ENCODE measurements at places on chromosomes 16 and 17.
A peak's percentile ranks its signal among the peaks of the same experiment; 100 is the strongest.

DNA sequence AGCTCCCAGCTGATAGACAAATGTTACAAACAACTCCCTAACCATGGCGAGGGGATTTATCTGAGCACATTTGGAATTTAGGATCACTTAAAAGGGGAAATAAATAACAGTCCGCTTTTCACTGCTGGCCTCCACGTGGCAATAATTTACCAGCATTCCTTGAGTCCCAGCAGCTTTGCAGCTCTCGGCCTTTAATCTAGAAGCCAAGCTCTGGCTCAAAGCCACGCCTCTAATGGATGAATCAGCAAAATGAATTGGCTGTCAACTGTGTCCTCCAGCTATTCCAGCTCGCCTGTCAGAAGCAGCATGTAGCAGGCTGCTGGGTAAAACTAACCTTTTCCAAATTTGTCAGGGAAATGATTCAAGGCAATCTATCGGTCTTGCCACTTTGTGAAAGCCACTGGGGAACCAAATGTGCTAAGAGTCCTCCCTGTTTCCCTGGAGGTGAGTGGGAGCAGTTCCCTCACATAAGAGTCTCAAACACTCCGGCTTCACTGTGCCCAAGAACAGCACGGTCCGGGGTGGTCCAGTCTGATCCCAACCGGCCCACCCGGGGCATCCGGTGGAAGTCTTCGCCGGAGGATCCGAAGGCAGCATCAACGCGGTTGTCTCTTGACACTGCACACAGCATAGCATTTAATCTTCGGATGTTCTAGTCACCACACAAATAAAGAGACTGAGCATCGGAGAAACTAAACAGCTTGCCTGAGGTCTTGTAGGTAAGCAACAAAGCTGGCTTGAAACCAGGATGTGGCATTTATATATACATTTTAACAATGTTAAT lies 143.3 kb downstream of the PARN start:
- DNase-seq: no peak

DNA sequence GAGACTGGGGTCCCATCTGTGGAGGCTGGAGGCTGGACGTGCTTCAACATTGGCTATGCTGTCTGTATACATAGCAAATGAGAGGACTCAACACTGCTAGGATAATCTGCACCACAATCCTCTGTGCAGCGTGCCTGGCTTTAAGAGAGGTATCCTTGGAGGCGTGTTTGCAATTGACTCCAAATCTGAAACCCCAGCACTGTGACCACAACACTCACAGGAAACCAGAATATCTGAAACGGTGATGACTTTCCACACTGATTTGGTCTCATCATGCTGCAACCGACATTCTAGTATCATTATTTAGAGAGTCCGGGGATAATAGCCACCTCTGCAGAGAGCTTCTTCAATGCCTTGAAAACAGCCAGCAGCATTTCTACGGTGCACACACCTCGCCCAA lies 35.1 kb downstream of the TLE7 start:
- DNase-seq: no peak

DNA sequence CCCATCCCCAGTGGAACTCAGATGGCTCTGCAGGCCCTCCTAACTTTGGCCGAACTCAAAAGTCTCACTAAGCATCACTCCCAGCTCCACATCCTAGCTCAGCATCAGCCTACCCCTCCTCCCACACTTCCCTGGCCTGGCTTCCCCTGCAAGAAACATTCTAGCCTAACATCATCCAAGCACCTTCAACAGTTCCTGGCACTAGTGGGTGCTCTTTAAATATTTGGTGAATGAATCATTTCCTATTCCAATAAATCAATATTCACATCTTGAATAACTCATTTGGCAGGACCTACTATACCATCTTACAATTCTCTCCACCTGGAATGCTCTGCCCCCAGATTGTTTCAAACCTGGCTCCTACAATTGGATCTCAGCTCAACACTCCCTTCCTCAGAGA lies 11.0 kb upstream of the BBS2 start:
- DNase-seq: no peak

GRCh38 chr17:63390090-63390489 lies 56.0 kb downstream of the CYB561 start:
- no peak for DNase-seq

GRCh38 chr17:13725288-13725990 lies 123.7 kb upstream of the HS3ST3A1 start:
- no peak for DNase-seq

GRCh38 chr16:82636958-82637357 lies 10.2 kb downstream of the CDH13 start:
- DNase-seq: no peak

- no peak for DNase-seq
Measured at GRCh38 chr17:11353601-11354000, 112.6 kb downstream of the SHISA6 start.

- DNase-seq: no peak
Measured at GRCh38 chr17:80817861-80818260, 173.8 kb upstream of the CHMP6 start.

DNA sequence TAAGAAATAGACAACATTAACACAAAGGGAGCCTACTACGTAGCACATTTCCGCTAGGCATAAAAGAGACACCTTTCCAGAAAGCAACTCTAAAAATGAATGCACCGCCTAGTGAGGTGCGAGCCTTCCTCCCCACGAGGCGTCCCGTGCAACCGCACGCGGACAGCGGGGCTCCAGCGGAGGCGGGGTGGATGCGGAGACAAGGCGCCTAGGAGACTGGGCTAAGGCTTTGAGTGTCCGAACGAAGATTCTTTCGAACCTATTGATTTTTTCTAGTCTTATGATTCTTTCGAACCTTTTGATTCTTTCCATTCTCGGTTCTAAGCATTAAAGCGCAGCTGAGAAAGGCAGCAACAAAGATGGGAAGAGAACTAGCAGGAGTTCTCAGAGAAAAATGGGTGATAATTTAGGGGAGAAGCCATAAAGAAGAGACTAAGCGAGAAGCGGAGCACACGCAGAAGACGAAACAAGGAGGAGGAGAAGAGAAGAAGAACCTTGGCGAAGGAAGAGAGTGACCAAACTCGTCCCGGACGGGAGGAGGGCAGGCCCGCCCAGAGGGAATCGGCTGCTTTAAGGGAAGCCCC lies 394 bp upstream of the CPD start:
- peak; percentile 27 for DNase-seq

DNA sequence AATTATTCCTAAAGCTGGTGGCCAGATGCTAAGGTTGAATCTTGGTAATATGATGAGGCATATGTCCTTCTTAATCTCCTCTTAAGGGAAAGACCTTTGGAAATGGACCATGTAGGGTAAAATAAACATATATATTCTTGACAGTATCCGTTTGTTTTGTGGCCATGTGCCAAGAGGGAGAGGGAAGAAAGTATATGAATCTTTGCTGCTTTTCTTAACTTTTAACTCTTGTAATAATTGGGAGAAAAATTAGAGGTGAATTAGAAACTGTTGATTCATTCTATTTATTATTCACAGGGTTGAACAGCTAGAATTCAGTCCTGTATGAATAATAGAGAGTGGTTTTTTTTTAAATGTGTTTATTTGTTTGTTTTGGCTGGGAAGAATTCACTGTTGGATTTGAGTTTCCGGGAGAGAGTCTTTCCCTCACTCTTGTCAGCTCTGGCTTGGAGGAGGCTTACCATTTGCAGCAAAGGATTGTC lies 31.6 kb downstream of the AATF start:
- no peak for DNase-seq

GRCh38 chr17:29292992-29293889 lies 707 bp downstream of the NUFIP2 start:
- DNase-seq: peak; percentile 67

GRCh38 chr16:70712942-70713341 lies 27.1 kb upstream of the MTSS2 start:
- DNase-seq: no peak

GRCh38 chr16:72666267-72666666 lies 381.7 kb downstream of the ZFHX3 start:
- DNase-seq: no peak

- DNase-seq: no peak
Measured at GRCh38 chr17:77319211-77320043, 178.7 kb downstream of the SEC14L1 start.

DNA sequence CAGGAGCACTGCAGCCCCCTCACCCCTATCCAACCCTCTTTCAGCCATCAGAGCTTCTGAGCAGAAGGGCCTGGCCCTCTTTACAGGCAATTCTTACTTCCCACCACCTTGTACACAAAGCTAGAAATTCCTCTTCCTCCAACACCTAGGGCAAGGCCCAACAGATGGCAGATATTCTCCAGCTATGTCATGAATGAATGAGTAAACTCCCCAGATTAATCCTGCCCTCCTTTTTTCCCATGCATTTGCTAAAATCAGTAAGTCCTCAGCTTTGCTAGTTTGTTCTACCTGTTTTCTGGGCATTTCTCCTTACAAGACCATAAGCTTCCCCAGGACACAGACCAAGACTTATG lies 20.4 kb upstream of the MRPS23 start:
- DNase-seq: no peak

DNA sequence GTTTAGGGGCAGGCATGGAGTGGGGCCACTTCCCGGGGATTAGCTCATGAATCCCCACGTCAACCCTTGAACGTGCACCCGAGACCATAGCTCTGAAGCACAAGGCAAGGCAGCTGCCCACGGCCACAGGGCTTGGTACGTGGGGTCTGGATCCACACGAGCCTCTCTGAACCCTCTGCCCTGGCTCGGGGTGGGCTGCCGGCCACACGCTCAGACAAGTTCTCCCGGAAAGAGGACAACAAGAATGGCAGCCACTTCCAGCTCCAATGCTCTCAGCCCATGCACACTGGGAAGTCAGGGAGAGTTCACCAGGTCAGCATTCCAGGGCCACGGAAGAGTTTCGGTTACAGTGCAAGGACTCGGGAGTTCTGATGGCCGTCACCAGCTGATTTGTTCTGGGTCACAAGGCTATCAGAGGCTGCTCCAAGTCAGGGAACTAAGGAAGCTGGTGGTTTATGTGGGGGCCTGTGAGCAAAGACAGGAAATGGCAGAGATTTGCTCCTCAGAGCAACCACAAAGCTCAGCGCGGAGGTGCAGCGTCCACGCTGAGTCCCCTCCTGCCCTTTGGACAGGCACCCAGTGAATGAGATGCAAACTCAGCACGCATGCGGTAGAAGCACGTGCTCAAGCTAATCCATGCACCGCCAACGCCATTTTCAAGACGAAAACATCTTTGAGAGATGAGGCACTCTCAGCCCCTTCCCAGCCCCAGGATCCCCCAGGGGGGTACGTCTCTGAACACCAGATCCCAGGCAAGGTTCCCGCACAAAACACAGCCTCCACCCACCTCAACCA lies 356.4 kb downstream of the FOXL1 start:
- DNase-seq: no peak

DNA sequence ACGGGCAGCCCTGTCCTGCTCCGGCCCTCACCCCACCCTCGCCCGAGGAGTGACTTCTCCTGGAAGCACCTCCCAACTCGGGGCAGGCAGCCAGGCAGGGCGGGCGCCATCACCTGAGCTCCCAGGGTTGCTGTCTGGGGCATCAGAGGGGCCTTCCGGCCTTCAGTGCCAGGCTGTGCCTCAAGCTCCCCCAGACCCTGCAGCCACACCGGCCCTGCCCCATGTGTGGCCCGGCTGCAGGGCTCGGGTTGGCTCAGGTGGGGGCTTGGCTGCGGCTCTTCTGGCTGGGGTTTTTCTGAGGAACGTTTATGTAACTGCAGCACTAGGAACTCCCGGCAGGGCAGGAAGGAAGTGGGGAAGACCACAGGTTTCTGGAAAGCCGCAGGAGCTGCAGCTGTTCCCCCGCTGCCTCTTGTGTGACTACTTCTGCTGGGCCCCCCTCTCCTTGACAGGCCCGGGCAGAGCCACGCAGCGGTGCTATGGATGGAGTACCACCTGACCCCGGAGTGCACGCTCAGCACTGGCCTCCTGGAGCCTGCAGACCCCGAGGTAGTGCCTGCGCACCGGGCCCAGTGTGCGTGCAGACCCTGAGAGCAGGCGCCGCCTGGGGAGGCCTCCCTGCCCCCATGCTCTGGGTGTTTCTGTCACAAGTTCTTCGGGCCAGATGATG lies 45.6 kb downstream of the PRMT7 start:
- DNase-seq: peak; percentile 58

DNA sequence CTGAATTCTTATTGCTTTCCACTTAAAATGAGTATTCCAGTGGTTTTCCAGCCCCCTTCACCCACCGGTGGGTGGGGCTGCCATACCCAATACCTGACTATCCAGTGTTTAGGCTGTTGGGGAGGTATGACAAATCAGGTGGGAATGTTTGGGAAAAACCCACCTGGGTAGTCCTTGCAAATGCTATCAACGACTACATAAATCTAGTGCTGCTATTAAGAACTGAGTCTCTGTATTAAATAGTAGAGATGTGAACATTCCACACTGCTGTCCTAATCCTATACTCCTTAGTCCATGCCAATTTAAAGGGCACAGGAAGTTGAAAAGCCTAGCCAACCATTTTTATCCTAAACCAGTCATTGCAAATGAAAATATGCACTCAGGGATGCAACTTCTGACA lies 126.6 kb downstream of the AXIN2 start:
- DNase-seq: no peak

GRCh38 chr16:21194771-21195301 lies 16.5 kb downstream of the ZP2 start:
- DNase-seq: no peak

GRCh38 chr16:6032438-6032837 lies 934.8 kb upstream of the EEF2KMT start:
- DNase-seq: no peak

GRCh38 chr16:50956637-50957036 lies 194.4 kb downstream of the SALL1 start:
- DNase-seq: no peak

GRCh38 chr17:39143552-39144093 lies 7.8 kb downstream of the PLXDC1 start:
- DNase-seq: no peak

GRCh38 chr17:51228161-51228560 lies 31.7 kb downstream of the MBTD1 start:
- no peak for DNase-seq

- DNase-seq: no peak
Measured at GRCh38 chr16:74305281-74305680, 8.7 kb downstream of the PSMD7 start.

DNA sequence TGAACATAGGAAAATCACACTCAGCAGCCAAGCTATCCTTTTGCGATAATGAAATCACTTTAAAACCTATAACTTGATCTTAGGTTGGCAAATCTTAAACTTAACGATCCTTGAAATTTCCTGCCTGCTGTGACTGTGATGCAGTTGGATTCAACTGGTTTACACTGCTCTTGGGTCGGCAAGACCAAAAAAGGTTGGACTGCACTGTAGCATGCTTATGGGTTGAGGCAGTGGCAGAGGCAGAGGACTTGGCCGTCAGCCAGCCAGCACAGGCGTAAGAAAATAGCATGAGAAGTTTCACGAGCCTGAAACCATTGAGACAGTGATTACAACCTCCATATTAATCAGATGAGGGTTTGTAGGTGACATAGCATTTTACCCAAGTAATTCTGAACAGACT lies 21.4 kb downstream of the WSB1 start:
- DNase-seq: no peak

GRCh38 chr17:61970030-61970429 lies 42.2 kb upstream of the INTS2 start:
- DNase-seq: no peak

- no peak for DNase-seq
Measured at GRCh38 chr16:6016530-6017184, 919.1 kb upstream of the EEF2KMT start.

- DNase-seq: no peak
Measured at GRCh38 chr16:85235991-85236817, 123.9 kb upstream of the CIBAR2 start.
